ENCODE measurements at places on chromosomes 11 and 22. TPM values are rescaled to one million over a fixed set of nuclear protein-coding genes. Genes with fewer than 3 reads are reported as not detected.

The OR52H1 gene
- 0.81 TPM for total RNA-seq

The GGTLC3 gene
- total RNA-seq: not detected

The IL18 gene
- total RNA-seq: 0.81 TPM

The MS4A12 gene
- total RNA-seq: not detected

The MMP12 gene
- not detected for total RNA-seq

The LRFN4 gene
- 5.9 TPM for total RNA-seq

The DAGLA gene
- total RNA-seq: 4.2 TPM

The TEAD1 gene
- 131 TPM for total RNA-seq

The TSGA10IP gene
- total RNA-seq: not detected

The OR8G5 gene
- total RNA-seq: not detected

The CASP12 gene
- total RNA-seq: 0.18 TPM

The SLC43A3 gene
- total RNA-seq: 44.3 TPM

The DNAJB7 gene
- not detected for total RNA-seq

The MPZL3 gene
- total RNA-seq: 0.41 TPM

The TRPM5 gene
- not detected for total RNA-seq

The INCENP gene
- 47.5 TPM for total RNA-seq

The PLEKHA7 gene
- total RNA-seq: 0.09 TPM

The IGSF9B gene
- total RNA-seq: 1.7 TPM

The USP28 gene
- 11.0 TPM for total RNA-seq

The NTM gene
- 3.4 TPM for total RNA-seq

The C11orf21 gene
- total RNA-seq: not detected

The PRR33 gene
- not detected for total RNA-seq

The OR8D1 gene
- total RNA-seq: not detected

The KDM4D gene
- total RNA-seq: 1.1 TPM

The CHRNA10 gene
- 1.1 TPM for total RNA-seq

The CDCA5 gene
- total RNA-seq: 19.3 TPM

The NRIP3 gene
- 4.3 TPM for total RNA-seq

The TPH1 gene
- 1.2 TPM for total RNA-seq

The XRCC6 gene
- total RNA-seq: 276 TPM

The PITPNM1 gene
- 24.0 TPM for total RNA-seq

The TYR gene
- not detected for total RNA-seq

The TPBGL gene
- not detected for total RNA-seq

The HTR3A gene
- not detected for total RNA-seq

The MISFA gene
- total RNA-seq: 2.8 TPM

The ROBO4 gene
- total RNA-seq: 3.3 TPM

The APOA1 gene
- total RNA-seq: 70.3 TPM

The OR5AK2 gene
- total RNA-seq: not detected

The HTATIP2 gene
- total RNA-seq: 27.9 TPM

The LAYN gene
- 34.2 TPM for total RNA-seq

The OLFML1 gene
- total RNA-seq: 27.1 TPM

The RAPSN gene
- total RNA-seq: not detected

The FGF19 gene
- total RNA-seq: not detected

The KRTAP5-8 gene
- total RNA-seq: not detected

The CASP5 gene
- not detected for total RNA-seq

The TMEM184B gene
- 20.2 TPM for total RNA-seq

The FGF4 gene
- total RNA-seq: 0.08 TPM

The C22orf15 gene
- total RNA-seq: 4.9 TPM

The LRRC75B gene
- total RNA-seq: 6.0 TPM

The SHANK2 gene
- 4.9 TPM for total RNA-seq

The TRIM49 gene
- total RNA-seq: not detected

The MTMR2 gene
- total RNA-seq: 31.9 TPM

The LIF gene
- 6.2 TPM for total RNA-seq

The DDI1 gene
- total RNA-seq: not detected

The BTBD18 gene
- total RNA-seq: not detected

The SLC22A9 gene
- not detected for total RNA-seq
